ENCODE measurements at places on chromosomes 1 and 21.
A peak's percentile ranks its signal among the peaks of the same experiment; 100 is the strongest.

- DNase-seq, result no peak
Observed at GRCh38 chr1:64482720-64483119, 12.8 kb downstream of the CACHD1 start.

- no peak for DNase-seq
Observed at GRCh38 chr1:64653466-64653865, 91.4 kb upstream of the RAVER2 start.

DNA sequence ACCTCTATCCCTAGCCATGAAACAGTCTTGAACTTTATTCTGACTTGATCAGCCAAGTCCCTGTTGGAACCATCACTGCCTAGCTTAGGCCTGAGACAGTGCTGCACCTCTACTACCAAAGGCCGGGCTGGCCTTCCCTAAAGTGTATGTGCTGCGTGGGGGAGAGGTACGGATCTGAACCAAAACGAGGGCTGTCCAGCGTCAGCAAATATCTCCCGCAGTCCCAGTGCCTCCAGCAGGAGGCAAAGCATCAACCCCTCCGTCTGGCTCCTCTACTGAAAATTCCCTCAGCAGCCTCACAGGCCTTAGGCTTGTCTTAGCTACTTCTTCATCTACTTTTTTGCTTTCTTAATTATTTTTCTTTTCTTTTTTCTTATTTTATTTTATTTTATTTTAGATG, 33.3 kb upstream of the KIF26B start:
- DNase-seq, result no peak

DNA sequence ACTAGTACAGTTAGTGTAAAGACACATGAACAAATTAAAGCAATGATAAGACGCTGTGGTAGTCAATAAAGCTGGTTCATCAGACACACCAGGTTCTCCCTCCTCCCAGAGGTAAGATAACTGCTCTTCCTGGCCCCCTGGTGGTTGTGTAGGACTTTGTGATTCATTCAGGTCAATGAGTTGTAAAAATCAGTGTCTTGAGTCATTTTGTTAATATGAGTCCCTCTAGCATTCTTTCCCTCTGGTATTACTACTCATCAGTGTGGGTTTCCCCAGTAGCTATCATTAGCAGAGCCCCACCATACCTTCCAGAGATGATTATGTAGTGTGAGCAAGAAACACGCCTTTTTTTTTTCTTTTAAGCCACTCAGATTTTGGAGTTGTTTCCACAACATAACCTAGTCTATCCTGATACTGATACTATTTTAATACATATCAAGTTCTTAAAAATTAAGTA, 3.6 kb upstream of the SETDB1 start:
- peak; percentile 87 for DNase-seq

- DNase-seq, result no peak
Observed at GRCh38 chr1:245095903-245096302, 58.9 kb upstream of the KIF26B start.

DNA sequence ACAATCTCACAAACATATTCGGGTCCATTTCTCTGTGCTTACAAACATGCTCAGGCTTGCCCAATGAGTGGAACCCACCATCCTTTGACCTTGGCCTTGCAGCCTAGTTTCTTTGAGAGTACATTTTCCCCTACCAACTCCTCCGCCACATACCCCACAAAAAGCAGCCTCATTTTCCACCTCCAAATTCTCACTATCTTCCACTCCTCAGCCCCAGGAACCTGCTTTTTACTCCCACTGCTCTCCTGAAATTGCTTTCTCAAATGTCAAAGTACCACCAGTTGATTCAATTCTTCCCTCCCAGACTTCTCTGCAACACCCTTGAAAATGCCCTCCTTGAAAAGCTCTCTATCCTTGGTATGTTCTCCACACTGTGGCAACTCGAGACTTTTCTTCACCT, 103.8 kb downstream of the RUNX1 start:
- DNase-seq, result no peak

- DNase-seq, result no peak
Observed at GRCh38 chr1:184891440-184891839, 82.9 kb downstream of the NIBAN1 start.
